ENCODE measurements at places on chromosomes 3 and 15. TPM values are rescaled to one million over a fixed set of nuclear protein-coding genes. Genes with fewer than 3 reads are reported as not detected.

DNA sequence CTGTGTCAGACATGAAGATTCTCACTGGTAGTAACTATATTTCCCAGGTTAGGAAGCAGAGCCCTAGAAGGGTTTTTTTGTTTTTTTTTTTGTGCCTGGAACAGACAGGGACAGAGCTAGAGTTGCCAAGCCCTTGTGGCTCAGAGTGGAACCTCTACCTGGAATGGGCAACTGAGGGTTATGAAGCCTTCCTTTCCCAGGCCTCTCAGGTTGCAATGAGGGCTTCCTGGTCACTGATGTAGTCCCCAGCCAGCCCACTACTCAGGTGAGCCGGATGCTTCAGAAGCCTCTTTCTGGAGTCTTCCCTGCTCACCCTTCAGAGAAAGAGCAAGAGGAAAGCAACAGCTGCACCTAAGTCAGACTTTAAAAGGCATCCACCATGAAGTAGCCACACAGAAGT is 48.8 kb upstream of the MANF start:
- H3K4me1 ChIP-seq = peaks cover 24% of the 10 kb centered on the region
- H3K27me3 ChIP-seq = no peaks in the 10 kb centered on the region
- DNase-seq = no peak
- H3K27ac ChIP-seq = no peak overlapping the region

GRCh38 chr15:46960581-46960980 is 756.7 kb upstream of the SEMA6D start:
- H3K36me3 ChIP-seq = no peaks in the 10 kb centered on the region
- H3K4me3 ChIP-seq = no peak overlapping the region
- H3K27me3 ChIP-seq = no peaks in the 10 kb centered on the region
- H3K4me1 ChIP-seq = no peaks in the 10 kb centered on the region
- H3K27ac ChIP-seq = no peak overlapping the region

LRRC28 gene
- total RNA-seq = 26.9 TPM

- H3K4me1 ChIP-seq = peaks cover 5% of the 10 kb centered on the region
- H3K4me3 ChIP-seq = no peak overlapping the region
- no peak for DNase-seq
- H3K36me3 ChIP-seq = no peaks in the 10 kb centered on the region
- no peak overlapping the region for H3K27ac ChIP-seq
Observed at GRCh38 chr3:15955968-15956367, 158.2 kb upstream of the ANKRD28 start.

DNA sequence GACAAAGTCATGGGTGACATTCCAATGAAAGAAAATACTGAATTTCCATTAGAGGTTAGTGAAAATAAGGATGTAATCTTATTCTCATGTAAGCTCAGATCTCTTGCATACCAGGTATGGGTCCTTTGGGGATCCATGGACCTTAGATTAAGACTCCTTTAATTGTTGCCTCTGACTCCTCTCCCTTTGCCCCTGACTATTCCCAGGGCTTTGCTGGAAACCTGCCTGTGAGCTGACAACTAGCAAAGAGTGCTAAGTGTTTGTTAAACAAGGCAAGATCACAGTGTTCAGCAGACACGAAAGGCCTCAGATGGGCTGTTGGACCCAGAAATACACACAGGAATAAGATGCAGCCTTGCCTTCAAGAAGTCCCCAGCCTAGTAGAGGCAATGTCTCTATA is 32.1 kb downstream of the ACKR2 start:
- no peak overlapping the region for H3K4me3 ChIP-seq
- H3K27me3 ChIP-seq = peaks cover 11% of the 10 kb centered on the region
- H3K36me3 ChIP-seq = no peaks in the 10 kb centered on the region
- no peak overlapping the region for H3K27ac ChIP-seq

- H3K36me3 ChIP-seq = no peaks in the 10 kb centered on the region
- H3K27ac ChIP-seq = no peak overlapping the region
- no peaks in the 10 kb centered on the region for H3K27me3 ChIP-seq
- no peak overlapping the region for H3K4me3 ChIP-seq
- DNase-seq = no peak
Observed at GRCh38 chr3:134339331-134339730, 34.9 kb downstream of the AMOTL2 start.

DNA sequence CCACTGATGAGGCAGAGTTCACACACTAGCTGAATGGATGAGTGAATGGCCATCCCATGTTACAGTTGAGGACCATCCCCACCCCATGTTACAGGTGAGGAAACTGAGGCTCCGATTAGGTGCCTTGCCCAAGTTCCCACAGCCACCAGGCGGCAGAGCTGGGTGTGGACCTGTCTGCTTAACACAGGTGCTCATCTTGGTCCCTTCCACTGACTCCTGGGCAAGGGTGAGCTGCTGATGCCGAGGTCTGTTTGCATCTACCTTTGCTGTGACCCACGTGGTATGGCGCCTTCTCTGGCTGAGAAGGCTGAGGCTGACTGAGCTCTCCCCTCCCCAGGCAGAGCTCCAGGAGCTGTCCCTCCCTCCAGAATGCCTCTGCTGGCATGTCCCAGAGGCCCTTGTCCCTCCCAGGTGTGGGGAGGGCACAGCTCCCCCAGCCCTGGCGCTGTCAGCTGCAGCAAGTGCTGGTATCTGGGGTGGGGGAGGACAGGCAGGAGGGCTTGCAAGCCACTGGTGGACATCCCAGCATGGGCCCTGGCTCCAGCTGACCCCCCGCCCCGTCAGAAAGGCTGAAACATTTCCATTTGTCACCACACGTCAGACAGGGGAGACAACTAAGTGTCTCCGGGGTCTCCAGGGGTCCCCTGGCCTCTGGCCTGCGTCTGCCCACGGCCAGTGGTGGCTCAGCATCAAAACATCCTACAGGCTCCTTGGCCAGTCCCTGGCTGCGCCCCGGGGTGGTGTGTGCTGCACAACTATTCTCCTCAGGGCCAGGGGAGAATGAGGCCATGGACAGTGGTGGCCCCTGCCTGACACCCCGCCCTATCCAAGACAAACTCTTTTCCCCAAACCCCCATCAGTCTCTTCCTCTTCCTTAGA is 105.4 kb downstream of the ADCY5 start:
- peaks cover 20% of the 10 kb centered on the region for H3K4me1 ChIP-seq
- DNase-seq = no peak
- no peaks in the 10 kb centered on the region for H3K27me3 ChIP-seq
- H3K27ac ChIP-seq = no peak overlapping the region
- no peaks in the 10 kb centered on the region for H3K36me3 ChIP-seq

EFCC1 gene
- 0.29 TPM for total RNA-seq

SPTSSB gene
- 28.8 TPM for total RNA-seq

- DNase-seq = no peak
- H3K27ac ChIP-seq = peak overlapping the region; percentile 21
- peaks cover 39% of the 10 kb centered on the region for H3K4me1 ChIP-seq
- no peak overlapping the region for H3K4me3 ChIP-seq
- H3K36me3 ChIP-seq = peaks cover 14% of the 10 kb centered on the region
Observed at GRCh38 chr3:48013288-48013980, 2.8 kb downstream of the MAP4 start.

Data from type B pancreatic cell (in vitro differentiated cells).